ENCODE measurements at places on chromosomes 2 and 18.

DNA sequence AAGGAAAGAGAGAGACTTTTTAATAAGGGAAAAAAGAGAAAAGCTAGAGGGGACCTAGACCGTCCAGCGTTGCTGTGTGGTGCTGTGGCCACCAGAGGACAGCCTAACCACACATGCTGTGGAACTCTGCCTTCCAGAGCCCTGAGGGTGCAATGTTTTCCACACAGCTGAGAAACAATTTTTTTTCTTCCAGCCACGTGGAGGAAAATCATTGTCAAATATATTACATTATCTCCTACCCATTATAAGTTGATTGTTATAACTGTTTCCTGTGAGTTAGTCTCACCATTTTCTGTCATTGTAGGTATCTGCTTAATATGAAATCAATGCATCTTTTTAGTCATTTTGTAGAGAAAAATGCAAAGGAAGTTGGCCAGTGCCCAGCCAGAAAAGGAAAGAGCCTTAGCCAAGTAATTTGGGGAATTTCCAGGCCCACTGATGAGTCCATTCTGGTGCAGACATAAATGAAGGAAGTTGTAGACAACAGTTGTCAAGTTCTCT, 5.9 kb upstream of the MRPL19 start:
- DNase-seq = peak; percentile 81

DNA sequence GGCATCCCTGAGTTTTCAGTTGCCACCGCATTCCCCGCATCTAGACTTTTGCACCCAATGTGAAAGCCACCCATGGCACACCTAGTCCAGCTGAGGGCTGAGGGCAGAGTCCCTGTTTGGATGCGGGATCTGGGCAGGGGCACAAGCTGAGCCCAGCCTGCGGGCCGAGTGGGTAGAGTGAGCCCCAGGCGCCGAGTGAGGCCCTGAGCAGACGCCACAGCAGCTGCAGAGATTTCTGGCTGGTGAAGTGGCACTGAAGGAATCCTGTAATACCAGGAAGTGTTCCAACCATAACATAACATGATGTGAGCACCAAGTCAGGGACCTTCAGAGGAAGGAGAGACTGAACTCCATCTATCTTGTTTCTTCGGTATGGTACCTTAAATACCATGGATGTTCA, 27.7 kb upstream of the FRZB start:
- no peak for DNase-seq

DNA sequence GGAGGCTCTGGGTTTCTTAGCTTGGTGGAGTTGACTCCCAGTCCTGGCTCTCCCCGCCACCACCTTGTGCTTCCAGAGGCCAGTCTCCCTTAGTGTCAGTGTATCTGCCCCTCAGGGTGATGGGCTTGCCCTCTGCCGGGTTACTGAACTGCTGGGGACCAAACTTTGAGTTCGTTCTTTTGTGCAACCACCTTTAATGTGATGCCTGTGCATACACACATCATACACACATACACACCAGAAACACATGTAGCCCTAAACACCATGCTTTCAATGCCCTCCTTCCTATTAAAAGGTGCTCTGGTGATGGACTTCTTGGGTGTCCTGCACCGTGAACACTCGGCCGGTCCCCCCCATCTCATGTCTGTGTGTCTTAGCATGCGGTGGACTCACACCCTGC, 315.1 kb upstream of the EPAS1 start:
- DNase-seq = no peak

DNA sequence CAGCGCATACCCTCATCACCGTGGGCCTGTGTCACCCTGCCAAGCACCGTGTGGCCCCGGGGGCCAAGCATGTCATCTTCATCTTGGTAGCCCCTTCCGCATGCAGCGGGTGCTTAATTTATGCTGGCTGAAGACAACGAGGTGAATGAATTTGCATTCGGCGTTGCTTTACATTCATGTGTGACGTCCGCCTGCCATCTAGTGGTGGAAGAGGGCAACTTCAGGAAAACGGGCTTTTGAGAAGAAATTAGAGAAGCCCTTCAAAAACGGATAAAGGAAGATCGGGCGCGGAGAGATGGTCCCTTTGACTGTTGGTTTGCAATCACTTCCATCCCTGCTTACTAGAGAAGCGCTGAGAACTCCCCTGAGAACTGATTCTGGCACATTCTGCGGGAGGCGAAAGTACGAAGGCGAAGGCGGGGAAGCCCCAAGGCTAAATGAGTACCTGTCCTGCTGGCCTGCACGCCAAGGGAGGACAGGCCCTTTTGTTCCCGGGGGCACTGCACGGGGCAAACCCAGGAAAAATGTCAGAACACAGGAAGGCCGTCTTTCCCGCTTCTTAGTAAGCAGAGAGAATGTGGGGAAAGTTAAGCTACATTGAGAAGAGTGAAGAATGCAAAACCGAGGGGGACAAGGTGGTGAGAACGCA, 145.9 kb downstream of the ZNF516 start:
- peak; percentile 67 for DNase-seq

- no peak for DNase-seq
These were observed 130.3 kb downstream of the TMEFF2 start for GRCh38 chr2:192064459-192064858.

DNA sequence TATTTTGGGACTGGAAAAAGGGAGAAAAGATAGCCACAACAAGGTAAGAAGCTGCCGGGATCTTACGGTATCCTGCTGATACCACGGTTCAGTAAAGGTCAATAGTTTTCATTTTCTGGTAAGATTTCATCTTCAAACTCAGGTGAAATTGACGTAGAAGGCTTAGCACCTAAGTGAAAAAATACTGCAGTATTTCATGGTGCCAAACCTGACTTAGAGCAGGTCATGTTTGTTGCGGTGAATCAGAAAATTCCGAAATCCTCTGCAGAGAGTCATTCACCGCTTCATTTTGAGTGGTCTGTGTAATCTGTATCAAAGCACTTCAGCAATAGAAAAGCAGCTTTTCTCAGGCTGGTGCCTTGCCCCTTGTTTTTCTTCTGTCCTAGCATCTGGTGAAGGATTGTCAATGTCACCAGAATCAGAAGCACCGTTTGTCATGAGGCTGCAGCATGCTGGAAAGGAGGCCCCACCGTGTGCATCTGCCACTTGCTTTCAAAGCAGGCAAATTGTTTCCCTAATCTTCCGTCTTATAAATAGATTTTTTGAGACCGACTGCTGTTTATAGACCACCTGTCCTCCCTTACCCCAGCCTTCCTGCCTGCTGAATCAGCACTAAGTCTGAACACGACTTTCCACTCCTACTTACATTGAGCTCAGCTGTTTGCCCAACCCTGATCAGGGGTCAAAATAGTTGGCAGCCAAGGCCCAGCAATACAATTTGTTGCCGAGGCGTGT, 156.3 kb downstream of the EML6 start:
- DNase-seq = no peak

DNA sequence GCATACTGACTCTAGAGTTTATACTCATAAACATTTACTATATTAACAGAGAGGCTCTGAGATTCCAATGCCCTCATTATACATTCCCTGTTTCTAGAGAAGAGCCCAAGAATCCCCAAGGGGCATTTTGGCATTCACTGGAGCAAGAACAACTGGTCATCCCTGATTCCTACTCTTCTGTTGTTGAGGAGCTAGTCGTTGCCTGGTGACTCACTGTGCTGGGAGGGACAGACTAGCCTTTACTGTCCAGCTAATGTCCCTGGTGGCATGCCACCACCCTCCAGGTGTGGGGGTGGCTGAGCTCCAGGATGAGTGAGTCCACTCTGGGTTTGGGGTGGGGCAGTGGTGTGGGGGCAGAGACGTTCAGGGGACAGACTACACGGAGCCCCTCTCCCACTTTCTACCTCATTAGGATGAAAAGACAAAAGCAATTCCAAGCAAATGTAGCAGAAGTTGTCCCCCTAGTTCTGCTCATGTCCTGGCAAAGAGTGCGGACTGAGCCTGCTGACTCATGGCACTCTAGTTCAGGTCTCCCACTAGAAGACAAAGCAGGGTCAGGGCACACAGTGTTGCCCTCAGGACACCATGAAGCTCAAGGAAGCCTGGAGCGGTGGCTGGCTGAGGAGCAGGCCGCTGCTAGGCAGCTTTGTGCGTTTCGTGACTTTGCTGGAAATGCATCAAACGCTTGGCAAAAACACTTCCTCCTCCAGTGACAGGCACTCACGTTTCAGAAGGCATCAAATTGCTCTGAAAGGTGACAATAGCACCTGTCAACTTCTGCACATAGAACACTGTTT, 49.4 kb downstream of the RHOB start:
- DNase-seq = peak; percentile 31

GRCh38 chr2:132979339-132980093, 309.5 kb upstream of the LYPD1 start:
- no peak for DNase-seq

DNA sequence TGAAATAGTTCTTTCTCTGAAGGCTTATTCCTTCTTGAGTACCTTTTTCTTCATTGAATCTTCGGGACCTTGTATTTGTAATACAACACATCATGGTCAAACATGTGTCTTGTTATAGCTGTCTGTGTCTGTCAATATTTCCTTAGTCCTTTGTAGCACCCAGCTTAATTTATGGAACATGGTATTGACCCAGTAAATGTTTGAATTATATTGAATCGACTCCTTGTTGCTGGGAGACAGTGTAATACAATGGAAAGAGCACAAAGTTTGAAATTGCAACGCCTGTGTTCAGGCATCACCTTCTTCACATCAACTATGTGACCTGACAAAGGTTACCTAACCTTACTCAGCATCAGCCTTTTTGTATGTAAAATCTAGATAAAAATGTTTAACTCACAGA, 267.2 kb upstream of the CYRIA start:
- DNase-seq = no peak

- DNase-seq = no peak
These were observed 8.6 kb downstream of the CLASP1 start for GRCh38 chr2:121640380-121641316.

DNA sequence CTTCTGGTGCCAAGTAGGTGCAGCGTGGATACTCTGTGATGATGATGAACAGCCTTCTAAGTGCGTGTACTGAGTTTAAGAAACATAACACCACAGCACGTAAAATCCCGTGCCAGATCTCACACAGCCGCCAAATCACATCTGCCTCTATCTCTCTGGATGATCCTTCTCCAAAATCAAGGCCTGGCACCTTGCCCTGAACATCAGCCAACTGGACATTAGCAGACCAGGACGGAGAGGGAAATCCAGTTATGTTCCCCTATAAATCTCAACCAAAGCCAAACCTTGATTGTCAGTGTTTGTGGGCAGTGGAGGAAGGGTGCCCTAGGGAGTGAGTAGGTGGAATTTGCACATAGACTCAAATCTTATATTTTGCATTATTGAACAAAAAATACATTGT, 164.3 kb downstream of the MIB1 start:
- DNase-seq = no peak

DNA sequence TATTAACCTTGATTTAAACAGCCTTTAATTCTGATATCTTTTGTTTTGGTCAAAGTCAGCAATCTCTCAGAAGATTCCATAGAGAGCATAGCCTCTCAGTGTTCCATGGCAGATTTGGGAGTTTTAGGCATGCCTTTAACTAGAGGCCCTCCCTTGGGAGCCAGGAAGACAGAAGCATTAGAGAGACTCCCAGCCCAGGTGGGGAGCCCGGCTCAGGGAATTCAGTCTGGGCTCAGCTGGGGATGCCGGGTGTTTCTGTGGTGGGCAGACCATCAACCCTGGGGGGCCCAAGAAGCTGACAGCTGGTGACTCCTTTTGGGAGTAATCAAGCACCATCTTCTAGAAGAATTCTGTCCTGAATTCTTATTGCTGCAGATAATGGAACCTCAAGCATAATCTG, 99.7 kb upstream of the CELF4 start:
- no peak for DNase-seq

GRCh38 chr18:74625157-74625556, 27.5 kb downstream of the ZNF407 start:
- DNase-seq = no peak

DNA sequence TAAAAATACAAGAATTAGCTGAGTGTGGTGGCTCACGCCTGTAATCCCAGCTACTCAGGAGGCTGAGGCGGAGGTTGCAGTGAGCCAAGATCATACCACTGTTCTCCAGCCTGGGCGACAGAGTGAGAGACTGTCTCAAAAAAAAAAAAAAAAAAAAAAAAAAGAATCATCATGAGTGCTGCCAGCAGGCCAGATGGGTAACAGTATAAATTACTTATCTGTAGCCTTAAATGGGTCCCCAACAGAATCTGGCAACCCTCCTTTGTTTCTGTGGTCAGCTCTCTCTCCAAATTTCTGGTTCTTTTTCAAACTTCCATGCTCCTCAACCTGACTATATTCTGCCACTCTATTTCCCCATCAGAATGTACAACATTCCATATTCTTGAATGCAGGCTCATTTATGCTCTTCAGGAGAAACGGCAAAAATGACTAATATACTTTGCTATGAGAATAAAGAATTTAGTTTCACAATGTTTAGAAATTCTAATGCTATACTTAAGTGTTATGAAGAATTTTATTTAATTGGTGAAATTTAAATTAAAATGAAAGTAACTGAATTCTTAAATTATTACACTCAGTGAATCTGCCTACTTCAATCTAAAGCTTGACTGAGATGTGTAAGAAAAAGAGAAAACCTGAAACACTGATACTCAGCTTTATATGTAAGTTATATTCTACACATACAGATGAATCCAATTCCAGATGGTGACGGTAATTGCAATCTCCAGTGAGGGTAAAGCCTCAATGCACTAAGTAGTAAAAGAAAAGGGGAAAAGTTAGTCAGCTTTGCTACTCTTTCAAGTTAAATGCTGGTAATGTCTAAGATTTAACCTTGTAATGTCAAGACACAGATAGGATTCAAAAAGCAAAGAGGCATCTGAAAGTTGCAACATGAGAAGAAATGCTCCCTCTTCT, 24.8 kb downstream of the LPIN2 start:
- DNase-seq = peak; percentile 91

GRCh38 chr2:71389384-71390072, 57.9 kb downstream of the ZNF638 start:
- no peak for DNase-seq

DNA sequence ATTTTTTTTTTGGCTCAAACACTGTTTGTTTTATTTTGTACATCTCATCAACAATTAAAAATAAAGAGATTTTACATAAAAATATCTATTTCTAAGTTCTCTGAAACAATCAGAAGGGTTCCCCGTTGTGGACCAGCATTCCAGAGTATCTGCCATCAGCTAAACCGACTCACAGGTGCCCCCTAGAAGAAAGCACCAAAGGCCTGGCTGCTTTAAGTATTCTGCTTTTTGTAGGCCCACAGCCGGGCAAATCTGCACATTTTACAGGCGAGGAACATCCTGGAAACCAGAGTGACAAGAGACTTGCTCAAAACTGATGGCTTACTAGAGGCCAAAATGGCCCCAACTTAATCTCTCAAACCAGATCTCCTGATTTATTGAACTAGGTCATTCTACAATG, 82.2 kb upstream of the SETBP1 start:
- DNase-seq = no peak

- peak; percentile 93 for DNase-seq
These were observed at the start of gene PSME4 for GRCh38 chr2:53970724-53971602. PSME4 (minus strand) TSS chr2:53970993; CDS start chr2:53970784, 209 bp downstream.

DNA sequence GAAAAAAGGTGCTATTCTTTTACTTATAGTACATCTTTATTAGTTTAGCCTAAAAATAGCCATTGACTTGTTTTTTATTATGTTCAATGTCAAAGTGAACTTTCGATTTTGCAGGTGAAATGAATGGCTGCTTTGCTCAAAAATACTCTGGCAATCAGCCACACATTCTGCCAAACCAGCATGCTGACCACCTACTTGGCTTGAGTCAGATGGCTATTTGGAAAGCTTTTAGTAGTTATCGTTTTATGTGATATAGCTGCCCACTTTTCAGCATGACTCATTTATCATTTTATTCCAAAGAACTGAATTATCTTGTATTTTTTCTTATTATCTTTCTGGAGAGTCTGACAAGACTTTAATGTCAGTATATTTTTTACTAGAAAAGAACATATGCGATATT, 1615.8 kb upstream of the TMEFF2 start:
- peak; percentile 24 for DNase-seq
